ENCODE measurements at places on chromosomes 7 and 10. TPM values are rescaled to one million over a fixed set of nuclear protein-coding genes. Genes with fewer than 3 reads are reported as not detected.

The HMX3 gene
- not detected for total RNA-seq

The ZNF479 gene
- not detected for total RNA-seq

The EPC1 gene
- total RNA-seq, result 17.2 TPM

The ANLN gene
- total RNA-seq, result 81.3 TPM

The SPDYE6 gene
- not detected for total RNA-seq

The CRTAC1 gene
- 1.1 TPM for total RNA-seq

The TUBB8 gene
- not detected for total RNA-seq

The SPRN gene
- 0.28 TPM for total RNA-seq

The TMEM270 gene
- not detected for total RNA-seq

The AGFG2 gene
- 15.0 TPM for total RNA-seq

The RBP4 gene
- total RNA-seq, result 7.5 TPM

The NUTM2E gene
- 0.59 TPM for total RNA-seq

The HOXA2 gene
- total RNA-seq, result 0.99 TPM

The RASSF4 gene
- 1.8 TPM for total RNA-seq

The CYP26A1 gene
- 2.7 TPM for total RNA-seq

The NEUROG3 gene
- total RNA-seq, result not detected

The CTAGE4 gene
- total RNA-seq, result not detected

The CREB5 gene
- total RNA-seq, result 5.1 TPM

The FXYD4 gene
- not detected for total RNA-seq

The GNG11 gene
- total RNA-seq, result 35.6 TPM

The AGAP6 gene
- 9.6 TPM for total RNA-seq

The AKR1C3 gene
- total RNA-seq, result 1,414 TPM

The DPYSL4 gene
- total RNA-seq, result 19.1 TPM

The C10orf90 gene
- total RNA-seq, result 3.7 TPM

The PFKP gene
- 478 TPM for total RNA-seq

The BMPER gene
- 6.3 TPM for total RNA-seq

The SUV39H2 gene
- 20.2 TPM for total RNA-seq

The HYAL4 gene
- total RNA-seq, result not detected

The SPDYE9 gene
- total RNA-seq, result not detected

The CRYGN gene
- total RNA-seq, result not detected

The C10orf71 gene
- total RNA-seq, result not detected

The EBLN1 gene
- not detected for total RNA-seq

The GHRHR gene
- total RNA-seq, result 0.29 TPM

The RAB19 gene
- not detected for total RNA-seq

The MCM10 gene
- 27.1 TPM for total RNA-seq

The NEUROD6 gene
- total RNA-seq, result not detected

Measured in A549 treated with RU486 at 1 μM for 4 hours (cell line).